RCC 7860 (cell line): ENCODE measurements at places on chromosomes 13 and 19.
A peak's percentile ranks its signal among the peaks of the same experiment; 100 is the strongest.

DNA sequence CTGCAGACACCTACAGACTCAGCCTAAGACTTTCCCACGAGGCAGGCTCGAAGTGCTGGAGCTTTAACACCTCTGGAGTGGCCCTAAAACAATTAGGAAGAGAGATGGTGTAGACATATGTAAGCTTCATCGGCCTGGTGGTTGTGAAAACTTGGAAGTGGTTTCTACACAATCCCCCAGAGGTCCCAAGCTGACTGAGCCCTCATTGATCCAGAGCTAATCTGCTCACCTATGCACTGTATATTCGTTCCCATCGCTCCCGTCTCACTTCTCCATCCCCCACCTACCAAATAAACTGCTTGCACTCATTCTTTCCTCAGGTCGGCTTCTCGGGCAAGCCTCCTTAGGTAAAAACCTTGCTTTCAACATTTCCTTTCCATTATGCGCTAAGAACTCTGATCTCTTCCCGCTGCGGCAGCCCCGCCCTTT, 767 bp upstream of the ZNF793 start:
- no peak for DNase-seq

DNA sequence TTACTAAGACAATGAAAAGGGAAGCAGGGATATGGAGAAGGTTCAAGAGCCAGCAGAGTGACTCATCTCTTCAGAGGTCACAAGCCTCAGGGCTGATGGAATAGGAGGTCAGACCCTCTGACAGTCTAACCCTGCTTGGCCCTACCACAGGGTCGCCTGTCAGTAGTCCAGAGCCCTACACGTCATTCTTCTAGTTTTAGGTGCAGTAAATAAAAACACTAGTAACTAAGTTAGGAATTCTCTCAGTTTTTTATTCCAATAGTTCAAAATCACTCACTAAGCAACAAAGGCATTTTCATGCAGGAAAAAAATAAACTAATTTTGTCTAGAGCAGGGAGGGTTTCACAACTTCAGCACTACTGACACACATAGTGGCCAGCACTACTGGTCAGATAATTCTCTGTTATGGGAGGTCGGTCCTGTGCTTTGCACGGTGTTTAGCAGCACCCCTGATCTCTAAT, 27.2 kb downstream of the FOXO1 start:
- peak; percentile 34 for DNase-seq

DNA sequence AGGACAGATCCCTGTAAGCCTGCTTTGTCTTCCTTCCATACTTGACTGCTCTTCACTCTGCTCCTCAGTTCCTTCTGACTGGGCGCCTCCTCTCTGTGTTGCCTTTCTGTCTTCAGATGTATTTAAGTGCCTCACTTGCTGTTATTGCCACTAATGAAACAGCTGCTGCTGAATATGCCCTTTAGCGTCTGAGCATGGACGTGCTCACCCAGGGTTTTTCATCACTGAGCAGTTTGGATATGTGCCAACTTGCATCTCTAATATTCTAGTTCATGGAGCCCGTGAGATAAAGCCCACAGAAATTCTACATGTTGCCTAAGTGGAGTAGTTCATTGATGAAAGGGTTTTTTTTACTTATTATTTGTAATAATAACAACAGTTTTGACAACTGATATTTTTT, 198.2 kb downstream of the MYO16 start:
- no peak for DNase-seq

DNA sequence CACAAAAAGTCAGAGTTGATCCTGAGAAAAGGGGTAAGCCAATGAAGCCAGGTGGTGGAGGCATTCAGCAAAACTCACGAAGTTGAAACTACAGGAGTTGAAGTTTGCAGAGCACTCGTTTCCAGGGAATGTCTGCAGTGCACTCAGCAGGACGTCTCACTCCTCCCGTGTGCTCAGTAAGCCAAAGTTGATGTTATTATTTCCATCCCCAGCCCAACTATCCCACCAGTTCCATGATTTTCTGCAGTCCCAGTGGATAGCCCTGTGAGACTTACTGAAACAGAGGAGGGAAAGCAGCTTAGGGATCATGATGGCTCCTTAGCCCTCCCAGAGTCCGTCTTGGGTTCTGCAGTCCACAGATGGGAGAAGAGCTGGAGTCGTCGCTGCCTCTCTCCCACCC, at the start of gene TARM1:
TARM1 (minus strand) TSS at position 334 of the 400 bp plus-strand sequence; CDS start at position 309, 25 bp downstream.
- no peak for DNase-seq

GRCh38 chr13:43883631-43884030, 3.9 kb downstream of the LACC1 start:
- no peak for DNase-seq

- no peak for DNase-seq
Observed at GRCh38 chr13:66623129-66623820, 606.9 kb downstream of the PCDH9 start.

- no peak for DNase-seq
Observed at GRCh38 chr19:7931221-7932061, 5.5 kb upstream of the CTXN1 start.

GRCh38 chr13:73767747-73768315, 366.4 kb downstream of the KLF12 start:
- DNase-seq, result no peak

DNA sequence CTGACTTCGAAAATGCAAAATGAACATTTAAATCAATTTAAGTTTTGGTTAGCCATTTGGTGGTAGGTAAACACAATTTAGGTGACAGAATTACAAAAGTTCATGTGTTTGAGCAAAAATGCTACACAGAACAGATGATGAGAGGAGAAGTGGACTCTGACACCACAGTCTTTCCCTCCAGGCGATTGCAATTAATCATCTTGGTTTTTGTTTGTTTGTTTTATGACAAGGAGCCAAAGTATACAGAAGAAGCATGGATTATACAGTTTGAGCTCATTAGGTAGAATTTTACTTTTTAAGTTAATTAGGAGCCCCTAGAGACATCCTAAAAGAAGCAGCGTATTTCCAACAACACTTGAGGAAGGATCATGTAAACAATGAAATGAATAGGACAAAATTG, 49.3 kb upstream of the FREM2 start:
- DNase-seq, result no peak

GRCh38 chr13:21683034-21683733, 12.3 kb downstream of the FGF9 start:
- peak; percentile 87 for DNase-seq

- DNase-seq, result no peak
Observed at GRCh38 chr13:98873377-98874028, 104.4 kb downstream of the DOCK9 start.
